IMR-90 (cell line): ENCODE measurements at places on chromosomes 16 and 17. TPM values are rescaled to one million over a fixed set of nuclear protein-coding genes. Genes with fewer than 3 reads are reported as not detected.

The GP1BA gene
- not detected in 2 replicates for total RNA-seq

The TMED6 gene
- not detected in 2 replicates for total RNA-seq

- no peaks in the 10 kb centered on the region for H3K27me3 ChIP-seq
- no peak overlapping the region for H3K4me3 ChIP-seq
- no peaks in the 10 kb centered on the region for H3K36me3 ChIP-seq
- no peak for DNase-seq
- H3K27ac ChIP-seq = no peak overlapping the region
Observed at GRCh38 chr17:51630101-51630671, 369.8 kb downstream of the UTP18 start.

- peaks cover 11% of the 10 kb centered on the region for H3K27me3 ChIP-seq
- DNase-seq = no peak
- H3K4me3 ChIP-seq = no peak overlapping the region
- no peak overlapping the region for H3K27ac ChIP-seq
- H3K36me3 ChIP-seq = no peaks in the 10 kb centered on the region
Observed at GRCh38 chr17:313911-314613, 38.5 kb downstream of the RPH3AL start.
